ENCODE measurements at places on chromosomes 1 and 21. TPM values are rescaled to one million over a fixed set of nuclear protein-coding genes. Genes with fewer than 3 reads are reported as not detected.

- DNase-seq, result no peak
Observed at GRCh38 chr1:98453066-98453465, 208.5 kb upstream of the SNX7 start.

DNA sequence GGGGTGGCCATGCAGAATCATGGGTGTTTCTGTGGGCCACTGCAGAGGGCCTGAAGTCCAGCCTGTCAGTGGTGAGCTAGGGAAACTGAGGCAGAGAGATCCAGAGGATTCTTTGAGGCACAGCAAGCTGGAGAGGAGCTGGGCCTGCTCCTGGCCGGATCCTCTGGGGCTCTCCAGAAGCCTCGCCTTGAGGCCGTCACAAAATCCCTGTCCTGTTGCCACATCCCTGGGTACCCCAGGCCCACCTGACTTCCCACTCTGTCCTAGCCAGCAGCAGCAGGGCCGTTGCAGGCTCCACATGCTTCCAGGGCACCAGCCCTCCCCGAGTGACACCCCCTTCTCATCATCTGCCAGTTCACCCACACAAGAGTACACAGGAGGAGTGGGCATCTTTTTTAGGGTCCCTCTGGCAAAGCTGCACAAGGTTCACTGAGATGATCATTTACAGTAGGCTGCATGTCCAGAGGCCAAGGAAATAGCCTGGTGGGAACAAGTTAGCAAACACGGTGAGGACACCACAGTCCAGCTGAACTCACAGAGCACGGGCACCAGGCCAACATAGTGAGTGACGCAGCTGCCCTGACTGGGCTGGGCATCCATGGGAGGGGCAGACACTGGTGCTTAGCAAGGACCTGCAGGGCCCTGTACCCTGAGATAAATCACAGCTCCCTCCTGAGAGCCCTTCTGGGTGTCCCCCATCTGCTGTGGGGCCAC lies 25.1 kb upstream of the TSPEAR start:
- no peak for DNase-seq

DAB1 gene
- not detected for total RNA-seq

DNA sequence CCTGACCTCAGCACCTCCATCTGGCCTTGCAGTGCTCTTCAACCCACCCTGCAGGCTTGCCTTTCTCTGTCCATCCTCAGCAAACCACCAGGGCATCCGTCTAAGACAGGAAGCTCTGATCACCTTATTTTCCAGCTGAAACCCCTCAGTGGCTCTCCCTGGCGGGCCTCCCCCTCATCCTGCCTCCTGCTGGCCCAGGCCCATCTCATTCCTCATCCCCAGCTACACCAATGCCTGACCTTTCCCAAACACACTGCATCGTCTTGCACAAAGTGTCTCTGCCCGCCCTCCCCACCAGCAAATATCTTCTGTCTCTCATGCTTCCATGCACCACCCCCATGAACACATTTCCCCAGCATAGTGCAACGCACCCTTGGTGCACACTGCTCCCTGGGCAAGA lies 205.0 kb downstream of the TOMM20 start:
- DNase-seq, result no peak

OR14A16 gene
- total RNA-seq, result not detected

- no peak for DNase-seq
Observed at GRCh38 chr1:70666381-70667140, 255.5 kb downstream of the CTH start.

DNA sequence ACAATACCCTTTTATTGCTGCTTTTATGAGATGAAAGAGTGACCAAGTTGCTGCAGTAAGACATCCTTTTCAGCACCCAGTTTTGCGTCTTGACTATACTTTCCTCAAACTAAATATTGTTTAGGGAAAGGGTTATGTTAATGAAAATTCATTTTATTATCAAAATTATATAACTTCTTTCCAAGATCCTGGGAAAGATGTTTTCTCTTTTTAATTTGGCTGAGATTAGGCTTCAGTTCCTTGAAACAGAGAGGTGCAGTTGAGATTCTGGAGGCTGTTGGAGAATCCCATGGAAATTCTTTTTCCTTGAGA lies 91.6 kb upstream of the KCNA3 start:
- DNase-seq, result no peak

LCE3E gene
- not detected for total RNA-seq

- DNase-seq, result no peak
Observed at GRCh38 chr1:108045460-108045859, 80.5 kb upstream of the VAV3 start.

GRCh38 chr1:229664133-229664689 lies 38.2 kb downstream of the URB2 start:
- DNase-seq, result peak; percentile 75

PTGFR gene
- total RNA-seq, result 18.5 TPM

DNA sequence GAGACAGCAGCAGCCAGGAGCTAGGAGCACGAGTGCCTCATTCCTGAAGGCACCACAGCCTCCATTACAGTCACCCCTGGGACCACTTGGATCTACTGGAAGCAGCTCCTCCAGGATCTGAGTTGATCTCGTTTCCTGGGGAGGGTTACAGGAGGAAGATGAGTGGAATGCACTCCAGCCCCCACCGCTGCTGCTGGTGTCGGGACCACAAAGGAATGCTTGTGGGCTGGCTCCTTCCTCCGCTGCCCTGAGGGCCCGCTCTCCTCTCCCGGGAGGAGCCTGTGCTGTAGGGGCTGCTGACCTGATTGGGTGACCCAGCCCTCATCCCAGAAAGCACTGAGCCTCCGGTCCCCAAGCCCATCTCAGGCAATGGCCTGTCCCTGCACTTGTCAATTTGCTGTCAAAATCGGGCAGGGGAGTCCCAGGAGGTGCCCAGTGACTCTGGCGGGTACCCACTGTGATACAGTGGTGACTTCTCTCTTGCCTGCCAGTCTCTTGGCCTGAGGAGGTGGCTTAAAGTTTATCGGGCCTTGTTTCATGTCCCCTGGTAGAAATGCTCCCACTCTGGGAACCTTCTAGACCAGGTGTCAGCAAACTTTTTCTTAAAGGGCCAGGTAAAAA lies 23.1 kb downstream of the IL10RB start:
- peak; percentile 72 for DNase-seq

LCE2C gene
- total RNA-seq, result not detected

EGLN1 gene
- 27.8 TPM for total RNA-seq

GRCh38 chr1:200861937-200862647 lies 10.7 kb upstream of the GPR25 start:
- no peak for DNase-seq

TENT5C gene
- not detected for total RNA-seq

GRCh38 chr1:1340791-1341548 lies 8.2 kb downstream of the DVL1 start:
- no peak for DNase-seq

ACTL8 gene
- total RNA-seq, result not detected

DNA sequence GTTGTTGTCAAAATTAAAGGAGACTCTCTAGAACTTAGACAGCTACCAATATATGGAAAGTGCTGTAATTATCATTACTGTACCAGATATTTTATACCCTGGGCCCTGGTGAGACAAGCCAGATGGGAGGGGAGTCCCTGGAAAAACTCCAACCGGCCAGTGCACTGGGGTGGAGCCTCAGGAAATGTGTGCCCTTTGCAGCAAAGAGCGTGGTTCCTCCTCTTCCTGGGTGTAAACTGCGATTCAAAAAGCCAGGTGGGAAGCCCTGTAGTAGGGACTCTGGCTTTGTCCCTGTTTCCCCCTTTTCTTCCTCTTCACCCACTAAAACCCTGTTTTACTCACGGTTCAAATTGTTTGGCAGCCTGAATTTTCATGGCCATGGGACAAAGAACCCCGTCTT lies 812.3 kb downstream of the PLA2G4A start:
- DNase-seq, result no peak

RNF186 gene
- not detected for total RNA-seq

- no peak for DNase-seq
Observed at GRCh38 chr1:76238094-76238628, 163.6 kb downstream of the ST6GALNAC3 start.

DNA sequence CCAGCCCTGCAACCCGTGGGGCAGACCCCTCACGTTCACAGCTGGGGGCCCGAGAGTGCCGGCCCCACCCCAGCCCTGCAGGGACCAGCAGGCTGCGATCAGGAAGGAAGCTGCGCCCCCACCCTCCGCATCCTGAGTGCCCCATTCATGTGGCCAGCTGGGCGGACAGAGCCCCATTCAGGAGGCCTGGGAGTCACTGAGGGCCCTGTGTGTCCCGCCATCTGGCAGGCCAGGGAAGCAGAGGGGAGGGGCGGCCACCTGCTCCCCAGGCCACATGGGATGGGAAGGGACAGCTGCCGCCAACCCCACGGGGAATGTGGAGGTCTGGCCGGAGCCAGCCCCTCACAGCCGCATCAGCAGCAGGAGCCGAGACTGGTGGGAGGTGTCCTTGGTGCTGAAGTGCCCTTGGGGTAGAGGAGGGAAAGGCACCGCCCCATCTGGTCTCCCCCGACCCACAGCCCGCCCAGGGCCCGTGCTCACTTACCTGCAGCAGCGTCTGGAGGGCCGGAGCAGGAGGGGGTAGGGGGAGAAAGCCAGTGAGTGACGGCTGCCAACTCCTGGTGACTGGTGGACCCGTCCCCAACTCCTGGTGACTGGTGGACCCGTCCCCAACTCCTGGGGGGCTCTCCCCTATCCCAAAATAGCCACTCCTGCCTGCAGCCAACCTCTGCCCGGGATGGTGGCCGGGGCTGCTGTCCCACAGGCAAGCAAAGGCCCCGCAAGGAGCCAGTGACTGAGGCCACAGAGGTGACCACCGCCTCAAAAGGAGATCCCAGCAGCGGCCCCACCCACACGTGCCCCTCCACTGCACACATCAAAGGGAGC lies 8.7 kb downstream of the ACAP3 start:
- peak; percentile 95 for DNase-seq

DNA sequence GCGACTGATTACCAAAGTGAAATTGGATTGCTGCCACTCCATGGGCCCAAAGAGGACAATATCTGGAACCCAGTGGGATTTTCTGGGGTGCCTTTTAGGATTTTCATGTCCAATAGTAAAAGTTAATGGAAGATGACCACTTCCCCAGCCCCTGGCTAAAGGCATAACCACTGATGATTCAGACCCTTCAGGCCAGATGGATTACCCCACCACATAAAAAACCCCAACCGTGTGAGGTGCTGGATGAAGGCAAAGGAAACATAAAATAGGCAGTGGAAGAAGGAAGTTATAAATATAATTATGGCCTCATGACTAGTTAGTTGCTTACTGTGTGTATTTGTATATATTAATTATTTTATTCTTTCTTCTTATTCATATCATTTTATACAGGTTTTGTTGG lies 40.2 kb upstream of the IL10 start:
- DNase-seq, result peak; percentile 28

DNA sequence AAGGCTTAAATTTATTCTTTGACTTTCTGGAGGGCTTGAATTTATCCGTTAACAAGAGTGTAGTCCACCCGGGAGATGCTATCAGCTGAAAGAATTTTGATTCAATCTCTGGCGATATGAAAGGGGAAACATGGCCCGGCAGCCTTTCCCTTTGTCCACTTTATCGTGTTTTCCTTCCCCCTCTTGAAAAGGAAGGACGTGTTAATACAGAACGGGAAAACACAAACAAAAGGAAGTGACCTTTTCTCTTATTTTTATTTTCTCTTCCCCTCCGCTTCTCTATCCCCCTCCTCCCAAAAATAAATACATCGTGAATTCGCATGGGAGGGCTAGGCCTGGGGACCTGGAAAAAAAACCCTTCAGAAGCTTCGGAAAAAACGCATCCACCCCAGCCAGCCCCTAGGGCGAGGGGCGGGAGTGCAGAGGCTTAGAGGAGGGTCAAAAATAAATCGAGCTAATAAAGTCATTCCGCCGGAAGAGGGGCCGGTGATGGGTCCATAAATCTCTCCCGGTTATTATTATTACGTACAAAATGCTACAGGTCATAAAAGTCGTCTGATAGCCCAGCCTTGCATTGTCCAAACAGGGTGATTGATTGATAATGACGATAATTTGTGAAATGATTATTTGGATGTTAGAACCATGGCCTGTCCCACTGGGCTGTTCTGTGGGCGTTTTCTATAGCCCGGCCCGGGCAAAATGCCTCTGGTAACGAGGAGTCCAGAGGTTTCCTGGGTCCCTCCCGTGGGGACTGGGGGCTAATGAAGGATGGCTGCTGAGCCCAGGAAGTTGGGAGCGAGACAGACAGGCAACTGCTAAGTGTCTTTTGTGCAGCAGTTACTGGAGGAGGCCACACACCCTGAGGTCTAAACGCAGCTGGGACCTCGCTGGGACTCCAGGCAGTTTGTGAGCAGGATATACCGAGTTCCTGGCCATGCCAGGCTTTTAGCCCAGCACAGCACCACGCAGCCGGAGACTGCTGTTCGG lies 179.4 kb downstream of the PRDM16 start:
- no peak for DNase-seq

GRCh38 chr1:236148470-236148845 lies 6.1 kb downstream of the GPR137B start:
- peak; percentile 10 for DNase-seq

DNA sequence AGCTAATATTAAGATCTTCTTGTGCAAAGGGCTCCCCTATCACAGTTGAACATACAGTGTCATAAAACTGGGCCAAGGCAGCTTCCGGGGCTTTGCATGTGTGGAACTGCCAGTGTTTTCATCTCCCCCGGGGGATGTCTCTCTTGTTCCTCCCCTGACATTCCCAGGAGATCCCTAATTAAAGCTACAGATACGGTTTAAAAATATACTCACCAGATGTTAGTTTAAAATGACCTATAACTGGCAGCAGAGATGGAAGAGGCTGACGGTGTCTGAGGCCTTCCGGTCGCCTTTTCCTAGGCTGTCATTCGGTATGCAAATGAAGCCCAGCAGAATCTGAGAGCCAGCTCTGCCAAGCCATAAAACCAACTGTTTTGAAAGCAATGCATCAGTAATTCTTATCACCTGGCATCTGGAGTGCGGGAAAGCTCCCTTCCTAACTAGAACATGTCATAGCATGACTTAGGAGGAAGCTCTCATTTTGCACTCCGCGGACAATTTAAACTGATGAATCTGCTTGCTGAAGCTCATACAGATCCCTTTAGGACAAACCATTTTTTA lies 436.5 kb upstream of the VAMP3 start:
- DNase-seq, result peak; percentile 67
